LNCaP clone FGC (cell line): ENCODE measurements at places on chromosomes 1 and 21.
A peak's percentile ranks its signal among the peaks of the same experiment; 100 is the strongest.

GRCh38 chr1:58031416-58031815 lies 515.1 kb downstream of the OMA1 start:
- DNase-seq: no peak

- DNase-seq: no peak
Measured at GRCh38 chr1:219805191-219805590, 123.2 kb downstream of the SLC30A10 start.

DNA sequence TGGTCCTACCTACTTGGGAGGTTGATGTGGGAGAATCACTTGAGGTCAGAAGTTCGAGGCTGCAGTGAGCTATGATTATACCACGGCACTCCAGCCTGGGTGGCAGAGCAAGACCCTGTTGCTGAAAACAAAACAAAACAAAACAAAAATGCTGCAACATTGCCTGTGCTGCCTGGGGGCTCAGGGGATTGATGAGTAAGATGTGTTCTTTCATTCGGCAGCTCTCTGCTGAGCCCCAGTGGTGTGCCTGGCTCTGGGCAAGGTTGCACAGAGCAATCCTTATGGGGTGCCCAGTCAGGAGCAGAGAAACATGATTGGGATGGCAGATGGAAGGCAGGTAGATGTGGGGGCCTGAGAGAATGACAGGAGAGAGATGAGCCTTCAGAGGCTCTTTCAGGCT lies 28.6 kb upstream of the KDM4A start:
- DNase-seq: no peak

DNA sequence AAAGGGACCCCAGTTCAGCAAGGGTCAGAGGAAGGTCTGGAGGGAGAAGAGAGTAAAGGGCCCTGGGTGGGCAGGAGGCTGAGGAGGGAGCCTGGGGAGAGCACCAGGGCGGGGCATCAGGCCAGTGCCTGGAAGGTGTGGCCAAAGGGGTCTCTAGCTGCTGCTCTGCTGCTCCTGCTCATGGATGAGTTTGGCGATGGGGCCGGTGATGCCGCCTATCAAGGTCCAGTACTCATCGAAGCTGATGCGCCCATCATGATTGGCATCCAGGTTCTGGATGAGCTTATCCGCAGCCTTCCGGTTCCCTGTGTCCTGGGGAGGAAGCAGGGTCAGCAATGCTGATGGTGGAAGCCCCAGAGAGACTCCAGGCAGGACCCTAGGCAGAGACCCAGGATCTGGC lies 5.6 kb downstream of the S100A16 start:
- DNase-seq: no peak

GRCh38 chr1:230745071-230745470 lies 2.1 kb upstream of the CAPN9 start:
- DNase-seq: no peak

DNA sequence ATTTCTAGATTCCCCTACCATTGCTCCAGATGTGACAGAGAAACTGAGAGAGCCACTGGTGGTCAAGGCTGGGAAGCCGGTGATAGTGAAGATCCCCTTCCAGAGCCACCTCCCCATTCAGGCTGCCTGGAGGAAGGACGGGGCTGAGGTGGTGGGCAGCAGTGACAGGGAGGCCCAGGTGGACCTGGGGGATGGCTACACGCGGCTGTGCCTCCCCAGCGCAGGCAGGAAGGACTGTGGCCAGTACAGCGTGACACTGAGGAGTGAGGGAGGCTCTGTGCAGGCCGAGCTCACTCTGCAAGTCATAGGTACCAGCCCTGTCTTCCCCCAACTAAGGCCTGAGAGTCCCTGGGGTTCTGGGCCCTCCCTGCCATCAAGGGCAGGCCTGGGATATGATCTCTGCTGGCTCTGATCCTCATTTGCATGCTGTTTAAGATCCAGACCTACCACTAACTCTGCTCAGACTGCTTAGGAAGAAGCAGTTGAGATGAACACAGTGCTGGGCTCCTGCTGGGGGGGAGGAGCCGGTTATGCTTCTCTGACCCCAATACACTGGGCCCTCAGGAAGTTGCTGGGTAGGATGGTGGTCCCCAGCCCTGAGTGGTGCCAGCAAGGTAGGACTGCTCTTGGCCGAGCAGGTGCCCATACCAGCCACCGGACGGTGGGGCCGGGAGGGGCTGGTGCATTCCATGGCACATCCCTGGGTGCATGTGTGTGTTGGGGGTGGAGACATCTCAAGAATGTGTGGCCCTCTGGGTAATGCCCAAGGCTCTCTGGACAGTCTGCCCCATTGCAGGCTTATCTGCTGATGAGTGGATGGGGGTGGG lies 25.1 kb downstream of the IGFN1 start:
- no peak for DNase-seq

DNA sequence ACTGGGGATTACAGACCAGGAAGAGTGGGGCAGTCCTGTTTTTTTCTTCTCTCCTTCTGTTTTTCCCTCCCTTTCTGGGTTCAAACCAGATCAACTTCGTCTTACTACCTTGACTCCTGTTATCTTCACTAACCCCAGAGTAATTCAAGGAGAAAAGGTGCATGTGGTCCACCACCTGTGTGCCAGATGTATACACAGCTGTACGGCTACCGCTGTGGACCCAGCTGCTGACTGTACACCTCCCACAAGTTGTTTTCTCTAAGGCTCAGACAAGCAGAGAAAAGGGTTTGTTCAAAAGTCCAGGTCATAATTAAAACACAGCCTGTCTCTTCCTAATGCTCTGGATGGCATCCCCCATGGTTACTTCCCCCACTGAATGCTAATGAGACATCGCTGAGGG lies 102.1 kb downstream of the LMX1A start:
- no peak for DNase-seq

DNA sequence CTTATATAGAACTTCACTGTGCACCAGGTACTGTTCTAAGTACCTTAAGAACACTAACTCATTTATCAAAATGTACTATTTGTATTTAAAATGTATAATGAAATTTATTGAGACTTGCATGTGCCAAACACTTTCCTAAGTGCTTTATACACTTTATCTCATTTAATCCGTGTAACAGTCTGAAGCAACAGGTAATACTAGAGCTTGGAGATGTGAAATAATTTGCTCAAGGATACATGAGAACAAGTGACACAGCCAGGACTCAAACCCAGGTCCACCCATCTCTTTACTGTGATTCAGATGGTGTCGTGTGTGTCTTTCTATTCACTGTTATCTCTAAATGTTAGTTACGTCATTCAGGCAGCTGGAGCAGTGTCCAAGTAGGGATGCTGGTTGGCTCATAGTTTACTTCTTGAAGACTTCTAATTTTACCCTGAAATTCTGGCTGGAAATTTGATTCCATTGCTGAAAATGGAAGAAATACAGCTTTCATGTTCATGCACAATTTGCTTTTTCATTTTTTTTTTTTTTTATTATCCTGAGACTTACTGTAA lies 169.7 kb upstream of the UBE2U start:
- no peak for DNase-seq

GRCh38 chr1:19569786-19570185 lies 74.3 kb upstream of the NBL1 start:
- no peak for DNase-seq

GRCh38 chr1:53946252-53947171 lies at the start of gene LRRC42:
Gene LRRC42, plus strand, starts transcription at chr1:53946350. Its CDS starts 5,650 bp downstream, at chr1:53952000.
- no peak for DNase-seq

DNA sequence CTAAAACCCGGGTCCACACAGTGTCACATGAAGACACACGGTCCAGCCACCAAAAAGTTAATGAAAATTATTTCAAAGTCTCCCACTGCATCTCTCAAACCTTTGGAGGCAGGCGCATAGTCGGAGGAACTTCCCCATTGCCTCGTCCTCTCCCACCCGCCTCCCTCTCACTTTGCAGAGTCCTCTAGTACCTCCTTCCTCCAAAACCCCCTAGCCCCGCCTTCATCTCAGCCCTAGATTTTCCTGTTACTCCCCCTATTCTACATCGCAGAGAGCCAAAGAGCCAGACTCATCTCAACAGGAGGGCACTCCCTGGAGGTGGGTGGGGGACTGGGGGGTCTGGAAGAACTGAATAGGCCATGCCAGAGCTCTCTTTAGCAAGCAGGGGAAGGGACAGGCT lies 79.3 kb downstream of the DISP3 start:
- no peak for DNase-seq

DNA sequence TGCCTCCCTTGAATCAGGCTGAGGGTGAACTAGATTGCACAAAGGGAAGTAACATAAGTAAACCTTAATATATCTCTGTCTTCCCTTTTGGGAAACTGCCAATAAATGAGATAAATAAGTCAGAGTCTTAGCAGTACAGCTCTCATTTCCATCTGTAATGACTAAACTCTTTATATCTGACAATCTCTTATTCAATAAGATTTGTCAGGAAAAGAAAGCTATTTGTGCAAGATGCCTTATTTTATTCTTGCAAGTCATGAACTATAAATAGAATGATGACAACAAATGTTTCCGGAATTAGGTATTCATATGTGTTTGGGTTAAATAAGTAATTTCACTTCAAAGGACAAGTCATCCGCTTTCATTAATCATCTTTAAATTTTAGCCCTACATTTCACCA lies 229.2 kb downstream of the PTGER3 start:
- no peak for DNase-seq

DNA sequence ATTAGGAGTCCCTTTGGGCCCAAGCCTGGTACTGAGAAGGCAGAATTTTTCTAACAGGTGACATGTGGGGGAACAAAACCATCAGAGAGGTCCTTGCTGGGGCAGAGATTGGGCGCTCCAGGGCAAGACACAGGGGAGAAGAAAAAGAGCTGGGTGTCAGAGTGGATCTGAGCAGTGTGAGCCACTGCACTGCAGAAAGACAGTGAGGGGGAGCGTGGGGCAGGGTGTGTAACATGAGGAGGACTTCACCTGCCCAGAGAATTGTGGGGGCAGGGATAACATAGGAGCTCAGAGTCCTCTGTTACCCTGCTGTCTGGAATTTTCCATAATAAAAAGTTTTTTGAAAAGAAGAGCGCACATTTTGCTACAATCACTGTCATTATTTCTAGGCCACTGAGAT lies 25.5 kb upstream of the CSF3R start:
- no peak for DNase-seq

DNA sequence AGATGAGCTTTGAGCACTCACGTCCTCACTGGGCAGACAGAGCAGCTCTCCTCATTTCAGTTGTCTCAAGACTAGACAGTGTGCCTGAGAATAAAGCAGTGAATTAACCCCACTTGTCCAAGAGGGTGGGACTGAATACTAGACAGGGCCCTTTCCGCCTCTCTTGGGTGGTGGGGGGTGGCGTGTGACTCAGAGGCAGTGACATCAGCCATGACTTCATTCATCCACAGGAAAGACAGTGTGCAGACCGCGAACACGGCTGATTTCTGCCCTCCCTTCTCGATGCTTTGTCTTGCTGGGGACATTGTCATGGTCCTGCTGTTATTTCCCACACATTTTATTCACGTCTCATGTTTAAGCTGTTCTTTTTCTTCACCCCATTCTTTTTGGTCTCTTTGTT lies 64.9 kb downstream of the FGGY start:
- DNase-seq: no peak

DNA sequence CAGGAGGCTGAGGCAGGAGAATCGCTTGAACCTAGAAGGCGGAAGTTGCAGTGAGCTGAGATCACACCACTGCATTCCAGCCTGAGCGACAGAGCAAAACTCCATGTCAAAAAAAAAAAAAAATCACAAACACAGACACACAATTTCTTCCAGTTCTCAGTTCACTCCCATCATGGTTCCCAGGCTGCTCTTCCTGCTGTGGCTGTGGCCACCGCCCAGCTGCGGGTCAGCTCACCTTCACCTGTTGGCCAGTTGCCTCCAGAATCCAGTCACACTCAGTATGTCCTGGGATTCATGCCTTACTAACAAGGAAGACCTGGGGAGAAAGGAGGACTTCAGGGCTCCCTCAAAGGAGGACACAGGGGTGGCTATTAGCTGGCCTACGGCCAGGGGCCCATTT lies 45.9 kb upstream of the SLC25A33 start:
- no peak for DNase-seq

DNA sequence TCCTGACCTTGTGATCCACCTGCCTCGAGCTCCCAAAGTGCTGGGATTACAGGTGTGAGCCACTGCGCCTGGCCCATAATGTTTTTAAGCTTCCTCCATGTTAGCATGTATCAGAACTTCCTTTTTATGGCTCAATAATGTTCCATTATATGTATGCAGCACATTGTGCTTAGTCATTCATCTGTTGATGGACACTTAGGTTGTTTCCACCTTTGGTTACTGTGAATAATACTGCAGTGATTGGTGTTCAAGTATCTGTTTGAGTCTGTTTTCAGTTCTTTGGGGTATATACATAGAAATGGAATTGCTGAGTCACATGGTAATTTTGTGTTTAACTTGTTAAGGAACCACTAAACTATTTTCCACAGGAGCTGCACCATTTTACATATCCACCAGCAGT lies 17.7 kb downstream of the CMPK1 start:
- no peak for DNase-seq

- peak; percentile 11 for DNase-seq
Measured at GRCh38 chr1:24562625-24563024, 6.7 kb downstream of the NCMAP start.

GRCh38 chr1:109771712-109772657 lies 8.3 kb upstream of the EPS8L3 start:
- DNase-seq: no peak

DNA sequence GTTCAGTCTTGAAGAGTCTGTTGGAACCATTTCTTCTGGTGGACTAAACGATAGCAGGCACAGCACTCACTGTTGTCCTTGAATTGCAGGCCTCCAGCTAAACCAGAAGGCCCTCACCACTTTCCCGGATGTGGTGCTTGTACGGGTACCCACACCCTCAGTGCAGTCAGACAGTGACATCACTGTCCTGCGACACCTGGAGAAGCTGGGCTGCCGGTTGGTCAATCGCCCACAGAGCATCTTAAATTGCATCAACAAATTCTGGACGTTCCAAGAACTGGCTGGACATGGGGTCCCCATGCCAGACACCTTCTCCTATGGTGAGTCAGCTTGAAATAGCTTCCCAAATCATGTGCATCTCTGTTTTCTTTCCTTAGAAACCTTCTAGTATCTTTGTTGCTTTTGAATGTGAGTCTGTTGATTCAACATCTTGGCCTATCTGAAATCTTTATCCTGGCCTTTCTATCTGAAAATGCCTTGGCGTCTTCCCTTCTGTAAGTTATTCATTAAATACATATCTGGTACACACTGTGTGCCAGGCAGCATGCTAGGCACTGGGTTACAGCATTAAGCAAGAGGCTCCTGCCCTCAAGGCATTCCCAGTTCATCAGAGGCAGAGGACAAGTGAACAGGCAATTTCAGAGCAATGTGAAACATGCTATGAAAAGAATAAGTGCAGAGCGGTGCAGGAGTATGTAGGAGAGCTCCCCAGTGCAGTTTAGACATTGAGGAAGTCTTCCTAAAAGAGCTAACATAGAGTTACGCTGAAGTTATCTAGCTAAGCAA lies 18.9 kb downstream of the RIMKLA start:
- no peak for DNase-seq

DNA sequence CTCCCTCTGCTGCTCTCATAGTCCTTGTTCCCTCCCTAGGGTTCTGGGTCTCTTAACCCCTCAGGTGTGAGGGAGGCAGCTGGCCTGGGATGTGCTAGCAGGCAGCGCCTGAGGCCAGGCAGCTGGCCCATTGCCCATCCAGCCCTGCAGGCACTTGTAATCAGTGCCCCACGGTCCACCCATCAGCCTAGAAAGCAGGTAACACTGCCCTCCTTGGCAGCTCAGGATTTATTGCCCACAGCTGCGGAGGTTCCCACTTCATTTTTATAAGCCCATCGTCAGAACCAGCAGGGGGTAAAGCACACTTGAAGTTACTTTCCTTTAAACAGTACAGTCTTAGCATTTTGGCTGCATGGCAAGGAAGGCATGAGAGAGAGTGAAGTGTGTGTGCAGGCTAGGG lies 70.6 kb downstream of the TMEM53 start:
- peak; percentile 78 for DNase-seq
